ENCODE measurements at places on chromosomes 12 and 14. TPM values are rescaled to one million over a fixed set of nuclear protein-coding genes. Genes with fewer than 3 reads are reported as not detected.

GRCh38 chr12:29797565-29798355 is 14.0 kb upstream of the TMTC1 start:
- no peak for DNase-seq

The KRT83 gene
- not detected for total RNA-seq

DNA sequence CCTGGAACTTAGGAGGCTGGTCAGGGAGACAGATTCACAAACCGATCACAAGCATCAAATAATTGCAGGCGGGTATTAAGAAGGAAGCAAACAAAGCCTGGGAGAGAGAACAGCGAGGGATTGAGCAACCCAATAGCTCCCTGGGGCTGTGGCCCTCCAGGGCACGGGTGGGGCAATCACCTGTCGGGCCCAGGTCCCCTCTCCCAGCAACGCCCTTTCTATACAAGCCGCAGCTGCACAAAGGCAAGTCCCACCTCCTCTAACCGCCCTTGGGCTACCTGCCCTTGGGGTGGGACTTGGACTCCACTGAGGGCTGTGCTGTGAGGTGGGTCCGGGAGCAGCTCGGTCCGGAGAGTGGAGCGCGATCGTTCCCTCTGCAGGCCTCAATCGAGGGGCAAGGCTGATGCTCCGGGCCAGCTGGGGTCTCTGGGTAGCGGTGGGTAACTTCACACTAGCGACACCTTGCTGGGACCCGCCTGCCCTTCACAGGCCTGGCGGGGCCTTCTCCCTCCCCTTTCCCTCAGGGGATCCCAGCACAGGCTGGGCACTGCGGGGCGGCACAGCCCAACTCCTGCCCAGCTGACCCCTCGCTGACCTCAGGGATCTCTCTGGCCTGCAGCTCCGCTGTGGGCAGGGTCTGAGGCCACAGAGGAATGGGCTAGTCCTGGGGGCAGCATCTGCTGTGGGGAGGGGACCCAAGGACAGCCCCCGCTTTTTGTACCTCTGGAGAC is 8.0 kb downstream of the PHB2 start:
- DNase-seq, result peak; percentile 68

DNA sequence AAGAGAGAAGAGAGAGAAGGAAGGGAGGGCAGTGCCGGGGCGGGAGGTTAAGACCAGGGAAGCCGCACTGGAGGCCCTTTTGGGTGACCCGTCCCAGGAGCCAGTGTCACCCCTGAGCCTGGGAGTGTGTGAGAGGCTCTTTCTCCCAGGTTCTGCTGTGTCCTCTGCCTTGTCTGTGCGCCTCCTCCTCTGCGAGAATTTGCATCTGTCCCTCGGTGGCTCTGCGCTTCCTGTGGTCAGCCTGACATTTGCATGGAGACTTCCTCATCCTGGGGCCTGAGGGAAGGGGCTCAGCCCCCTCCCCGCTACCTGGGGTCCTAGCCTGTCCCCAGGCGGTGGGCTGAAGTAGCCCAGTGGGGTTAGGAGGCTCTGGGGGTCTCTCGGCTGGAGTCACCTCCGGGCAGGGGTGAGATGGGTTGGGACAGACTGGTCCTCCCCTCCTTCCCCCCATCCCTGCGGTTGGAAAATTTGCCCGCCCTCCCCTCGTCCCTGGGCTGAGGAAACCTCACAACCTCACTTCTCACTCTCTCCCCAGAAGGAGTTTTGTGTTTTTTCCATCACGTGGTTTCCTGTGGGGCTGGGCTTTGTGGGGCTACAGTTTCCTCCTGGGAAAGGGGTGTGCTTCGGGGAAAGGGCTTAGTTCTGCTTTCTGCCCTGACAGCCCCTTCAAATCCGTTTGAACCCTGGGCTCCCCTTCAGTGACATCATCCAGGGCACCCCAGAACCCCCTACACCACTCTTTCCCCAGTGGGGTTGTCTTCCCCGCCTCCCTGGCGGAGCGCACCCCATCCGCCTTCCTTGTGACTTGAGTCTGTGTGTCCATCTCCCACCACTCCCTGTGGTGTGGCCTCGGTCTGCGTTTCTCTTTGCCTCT is 2.5 kb downstream of the PTPN6 start:
- no peak for DNase-seq

DNA sequence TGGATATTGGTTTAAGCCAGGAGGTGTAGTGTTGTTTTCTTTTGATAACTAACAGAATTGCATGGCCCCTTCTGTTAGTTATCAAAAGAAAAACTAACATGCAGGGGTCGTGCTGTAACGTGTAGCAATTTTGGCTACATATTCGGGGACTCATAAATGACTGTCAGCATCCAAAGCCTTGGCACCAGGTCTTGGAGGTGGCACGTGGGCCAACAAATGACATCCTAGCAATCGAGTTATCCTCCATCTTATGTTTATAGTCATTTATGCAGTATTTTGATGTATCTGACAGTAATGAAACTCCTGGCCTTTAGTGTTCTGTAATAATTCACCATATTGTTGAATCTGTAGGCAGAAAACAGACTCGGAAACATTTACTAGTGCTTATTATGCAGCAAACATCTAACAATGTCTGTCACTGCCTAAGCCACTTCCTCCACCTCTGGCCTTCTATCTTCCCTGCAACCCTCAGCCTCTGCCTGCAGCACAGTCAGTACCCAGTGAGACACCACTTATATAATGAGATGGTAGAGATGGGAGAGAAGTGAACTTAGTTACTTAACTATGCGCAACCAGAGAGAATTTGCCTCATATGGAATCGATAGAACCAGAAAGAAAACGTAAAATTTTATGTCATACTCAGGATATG is 184.6 kb downstream of the AEBP2 start:
- DNase-seq, result no peak

DNA sequence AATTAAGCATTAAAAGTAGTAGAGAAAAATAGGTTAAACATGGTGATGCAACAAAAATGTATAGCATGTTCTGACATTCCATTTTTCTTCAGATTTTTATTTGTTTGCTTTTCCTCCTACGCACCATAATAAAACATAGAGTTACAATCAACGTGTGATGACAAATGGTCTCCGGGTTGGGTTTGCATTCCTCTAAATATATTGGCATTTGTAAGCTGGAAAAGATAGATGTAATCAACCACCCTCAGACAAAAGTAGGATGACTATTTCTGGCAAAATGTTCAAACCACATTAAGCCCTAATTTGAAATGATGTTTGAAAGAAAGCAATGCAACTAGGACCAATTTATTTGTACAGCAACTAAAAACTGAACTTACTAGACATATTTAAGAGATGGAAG is 58.4 kb downstream of the SLC25A21 start:
- no peak for DNase-seq

DNA sequence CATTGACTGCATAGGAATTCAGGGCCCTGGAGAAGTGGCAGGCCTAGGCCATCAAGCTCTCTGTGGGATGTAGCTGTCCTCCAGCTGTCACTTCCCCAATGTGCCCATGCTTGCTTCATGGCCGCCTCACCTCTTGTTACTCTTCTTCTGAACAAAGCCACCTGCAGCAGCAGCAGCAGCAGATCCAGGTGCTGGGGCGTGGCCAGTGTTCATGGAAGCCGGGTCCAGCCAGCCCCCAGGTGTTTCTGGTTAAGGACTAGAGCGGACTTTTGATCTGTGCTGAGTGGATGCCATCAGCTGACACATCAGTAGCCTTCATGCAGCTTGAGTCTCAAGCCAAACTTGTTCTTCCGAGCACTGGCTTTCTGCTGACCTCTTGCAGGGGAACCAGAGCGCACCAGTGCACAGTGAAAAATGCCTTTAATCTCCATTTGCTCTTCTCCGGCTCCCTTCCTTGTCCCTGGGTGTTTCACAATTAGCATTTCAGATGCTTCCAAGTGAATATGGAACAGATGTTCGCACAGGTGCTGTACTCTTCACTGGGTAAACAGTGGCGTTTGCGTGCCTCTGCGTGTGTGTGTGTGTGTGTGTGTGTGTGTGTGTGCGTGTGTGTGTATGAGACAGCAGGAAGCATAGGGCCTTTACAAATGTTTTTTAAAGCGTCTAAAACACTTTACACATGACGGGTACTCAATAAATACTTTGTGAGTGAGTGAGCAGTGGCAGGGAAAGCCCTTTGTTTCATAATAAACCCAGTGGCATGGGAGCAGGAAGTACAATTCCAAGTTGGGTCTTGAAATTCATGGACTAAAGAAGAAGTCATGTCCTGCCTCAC is 20.1 kb downstream of the TPCN1 start:
- peak; percentile 75 for DNase-seq

GRCh38 chr12:93127582-93128331 is 198.7 kb upstream of the EEA1 start:
- no peak for DNase-seq

GRCh38 chr12:46217541-46218321 is 51.1 kb downstream of the SLC38A1 start:
- no peak for DNase-seq

The MYL2 gene
- not detected for total RNA-seq

- peak; percentile 16 for DNase-seq
These were observed 4.9 kb downstream of the PTGDR start for GRCh38 chr14:52272375-52272774.

The TWF1 gene
- 67.4 TPM for total RNA-seq

DNA sequence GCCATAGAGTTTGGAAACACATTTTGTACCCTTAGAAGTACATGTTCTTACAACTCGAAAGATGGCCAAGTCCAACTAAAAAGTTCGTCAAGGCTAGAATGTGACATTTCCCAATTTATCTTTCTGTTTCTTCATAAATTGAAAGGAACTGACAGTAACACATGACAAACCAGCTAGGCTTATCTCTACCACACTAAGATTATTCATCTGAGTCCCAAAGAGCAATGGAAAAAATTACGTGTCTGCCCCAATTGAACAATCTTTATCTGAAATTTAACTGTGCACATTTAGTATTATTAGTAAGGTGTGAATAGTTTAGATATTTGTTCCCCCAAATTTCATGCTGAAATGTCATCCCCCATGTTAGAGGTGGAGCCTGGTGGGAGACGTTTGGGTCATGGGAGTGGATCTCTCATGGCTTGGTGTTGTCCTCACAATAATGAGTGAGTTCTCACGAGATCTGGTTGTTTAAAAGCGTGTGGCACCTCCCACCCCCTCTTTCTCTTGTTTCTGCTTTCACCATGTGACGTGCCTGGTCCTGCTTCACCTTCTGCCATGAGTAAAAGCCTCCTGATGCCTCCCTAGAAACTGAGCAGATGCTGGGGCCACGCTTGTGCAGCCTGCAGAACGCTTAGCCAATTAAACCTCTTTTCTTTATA is 13.3 kb downstream of the CPM start:
- DNase-seq, result no peak

DNA sequence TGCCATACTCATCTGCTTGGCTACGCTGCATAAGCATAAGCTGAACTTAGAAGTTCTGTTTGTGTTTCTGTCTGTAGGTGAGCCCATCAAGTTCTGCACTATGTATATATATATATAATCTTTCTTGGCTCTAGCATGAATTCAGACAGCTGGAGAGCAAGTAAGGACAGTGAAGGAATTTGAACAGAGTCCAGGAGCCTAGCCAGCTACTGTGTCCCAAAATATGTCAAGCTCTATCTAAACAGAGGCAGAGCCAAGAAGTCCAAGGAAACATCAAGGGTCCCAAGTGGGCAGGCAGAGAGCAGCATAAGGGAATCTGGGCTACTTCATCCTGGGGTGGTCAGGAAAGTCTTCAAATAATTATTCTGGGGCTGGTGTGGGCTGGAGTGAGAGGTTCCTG is 118.5 kb upstream of the NPAS3 start:
- no peak for DNase-seq

The TRIM9 gene
- total RNA-seq, result 1.6 TPM

DNA sequence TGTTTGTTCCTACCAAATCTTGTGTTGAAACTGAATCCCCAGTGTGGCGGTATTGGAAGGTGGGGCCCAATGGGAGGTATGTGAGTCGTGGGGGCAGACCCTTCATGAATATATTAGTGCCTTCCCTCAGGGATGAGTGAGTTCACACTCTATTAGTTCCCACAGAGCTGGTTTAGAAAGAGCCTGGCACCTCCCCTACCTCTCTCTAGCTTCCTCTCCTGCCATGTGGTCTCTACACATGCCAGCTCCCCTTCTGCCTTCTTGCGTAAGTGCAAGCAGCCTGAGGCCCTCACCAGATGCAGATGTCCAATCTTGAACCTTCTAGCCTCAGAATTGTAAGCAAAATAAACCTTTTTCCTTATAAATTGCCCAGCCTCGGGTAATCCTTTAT is 105.8 kb downstream of the SPTSSA start:
- no peak for DNase-seq

The SLC7A8 gene
- total RNA-seq, result not detected

GRCh38 chr12:107125833-107126232 is 32.5 kb upstream of the CRY1 start:
- no peak for DNase-seq

DNA sequence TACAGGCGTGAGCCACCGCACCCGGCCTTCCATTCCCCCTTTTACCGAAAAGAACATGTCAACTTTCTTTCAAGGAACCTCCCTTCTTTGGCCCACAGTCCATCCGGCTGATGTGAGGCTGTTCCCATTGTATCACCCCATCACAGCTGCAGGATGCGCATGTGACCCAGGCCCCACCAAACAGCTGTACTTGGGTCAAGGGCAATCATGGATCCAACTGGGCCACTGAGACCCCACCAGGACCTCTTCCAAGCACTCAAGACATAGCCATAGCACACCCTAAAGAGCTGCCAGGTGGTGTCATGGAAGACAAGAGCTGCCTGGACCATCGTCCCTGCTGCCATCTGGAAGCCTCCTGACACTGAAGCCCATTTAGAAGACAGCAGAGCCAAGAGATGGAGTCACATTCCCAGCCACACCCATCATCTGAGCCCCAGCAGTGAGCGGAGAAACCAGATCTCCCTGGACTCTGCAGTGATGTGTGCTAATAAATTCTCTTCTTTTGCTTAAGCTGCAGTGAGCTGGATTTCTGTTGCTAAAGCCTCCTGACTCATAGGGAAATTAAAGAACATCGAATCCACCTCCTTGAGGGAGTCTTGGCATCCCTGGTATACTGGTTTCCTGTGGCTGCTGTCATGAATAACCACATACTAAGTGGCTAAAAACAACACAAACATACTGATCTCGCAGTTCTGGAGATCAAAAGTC is 105.6 kb downstream of the KSR2 start:
- DNase-seq, result no peak

GRCh38 chr12:58860056-58860787 is 60.1 kb downstream of the LRIG3 start:
- DNase-seq, result no peak

GRCh38 chr12:68169213-68169889 is 9.8 kb upstream of the IFNG start:
- no peak for DNase-seq

The CLEC1A gene
- not detected for total RNA-seq

- no peak for DNase-seq
These were observed 2.2 kb downstream of the ZC3H10 start for GRCh38 chr12:56120158-56120846.

Measured in Calu3 (cell line).